M059J (cell line): ENCODE measurements at places on chromosomes 7 and 10.

DNA sequence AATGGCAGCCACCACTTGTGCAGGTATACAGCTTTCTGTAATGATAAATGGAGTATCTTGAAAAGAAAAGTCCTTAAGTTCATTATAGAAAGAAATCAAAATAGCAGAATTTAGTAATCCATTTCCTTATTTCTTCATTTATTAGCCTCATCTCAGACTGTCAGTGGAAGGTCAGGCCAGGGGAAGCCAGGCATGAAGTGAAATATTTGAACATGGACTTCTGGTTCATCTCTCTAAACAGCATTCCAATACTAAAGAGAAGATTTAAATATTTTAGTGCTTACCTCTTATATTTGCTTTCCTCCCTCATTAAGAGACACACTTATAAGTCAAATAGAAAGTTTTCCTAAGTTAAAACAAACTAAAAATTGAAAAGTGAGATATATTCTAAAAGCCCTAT lies 26.8 kb downstream of the TRDMT1 start:
- no peak for DNase-seq

- no peak for DNase-seq
Measured at GRCh38 chr10:57593983-57594573, 673.6 kb downstream of the IPMK start.

- DNase-seq: peak; percentile 35
Measured at GRCh38 chr7:105098863-105099515, 85.0 kb downstream of the KMT2E start.

GRCh38 chr7:108404509-108405420 lies 51.5 kb downstream of the NRCAM start:
- DNase-seq: no peak

DNA sequence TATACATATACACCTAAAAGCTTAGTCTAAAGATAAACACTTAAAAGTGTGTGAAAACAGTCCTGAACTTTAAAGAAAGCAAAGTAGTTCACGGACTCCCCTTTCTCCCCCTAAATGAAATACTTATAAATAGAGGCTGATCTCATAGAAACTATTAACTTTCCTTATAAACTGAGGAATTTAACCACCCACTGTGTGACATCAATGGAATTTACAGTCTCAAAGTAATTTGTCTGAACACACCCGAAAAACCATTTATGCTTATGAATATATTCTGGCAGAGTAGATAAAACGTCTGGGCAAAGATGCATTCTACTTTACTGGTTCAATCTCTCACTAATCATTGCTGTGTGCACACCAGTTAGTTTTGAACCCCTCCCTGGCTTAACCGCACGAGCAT lies 181.8 kb upstream of the DGKB start:
- DNase-seq: no peak

- DNase-seq: no peak
Measured at GRCh38 chr7:19557726-19558465, 150.9 kb downstream of the POLR1F start.

DNA sequence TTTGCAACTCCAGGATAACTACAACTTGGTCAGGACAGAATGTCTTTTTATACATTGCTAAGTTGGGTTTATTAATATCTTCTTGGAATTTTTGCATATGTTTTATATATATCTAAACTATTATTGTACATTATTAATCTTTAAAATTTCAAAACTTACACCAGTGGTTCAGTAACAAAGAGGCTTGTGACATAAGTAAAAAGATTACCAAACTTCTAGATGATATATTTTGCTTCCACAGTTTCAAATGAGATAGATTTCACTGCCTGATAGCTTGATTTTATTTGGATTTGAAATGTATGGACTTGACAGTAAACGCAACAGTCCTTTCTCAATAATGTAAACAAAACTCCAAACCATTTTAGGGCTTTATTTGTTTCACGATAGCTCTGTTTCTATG lies 701.2 kb upstream of the IGFBP3 start:
- no peak for DNase-seq

DNA sequence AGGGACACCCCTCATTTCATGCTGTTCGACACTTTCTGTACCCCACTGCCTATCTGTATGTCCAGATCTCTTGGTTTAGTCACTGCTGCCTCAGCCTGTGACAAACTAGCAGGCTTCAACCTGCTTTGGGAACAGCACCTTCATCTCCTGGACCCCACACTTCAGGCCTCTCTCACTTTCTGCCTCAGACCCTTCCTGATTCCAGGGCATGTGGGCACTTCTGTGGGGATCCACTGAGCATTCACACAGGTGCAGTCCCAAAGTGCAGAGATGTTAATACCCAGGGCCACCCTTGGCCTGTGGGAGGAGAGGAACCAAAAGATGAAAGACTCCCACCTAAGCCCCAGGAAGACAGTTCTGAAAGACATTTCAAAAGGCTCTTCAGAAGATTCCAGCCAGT lies 29.4 kb upstream of the C10orf71 start:
- no peak for DNase-seq

GRCh38 chr10:110859973-110860376 lies 11.8 kb upstream of the PDCD4 start:
- DNase-seq: peak; percentile 10
